ENCODE measurements at places on chromosomes 16 and 17. TPM values are rescaled to one million over a fixed set of nuclear protein-coding genes. Genes with fewer than 3 reads are reported as not detected.

CIITA gene
- not detected for total RNA-seq

SEPTIN1 gene
- not detected for total RNA-seq

EPN3 gene
- not detected for total RNA-seq

DNA sequence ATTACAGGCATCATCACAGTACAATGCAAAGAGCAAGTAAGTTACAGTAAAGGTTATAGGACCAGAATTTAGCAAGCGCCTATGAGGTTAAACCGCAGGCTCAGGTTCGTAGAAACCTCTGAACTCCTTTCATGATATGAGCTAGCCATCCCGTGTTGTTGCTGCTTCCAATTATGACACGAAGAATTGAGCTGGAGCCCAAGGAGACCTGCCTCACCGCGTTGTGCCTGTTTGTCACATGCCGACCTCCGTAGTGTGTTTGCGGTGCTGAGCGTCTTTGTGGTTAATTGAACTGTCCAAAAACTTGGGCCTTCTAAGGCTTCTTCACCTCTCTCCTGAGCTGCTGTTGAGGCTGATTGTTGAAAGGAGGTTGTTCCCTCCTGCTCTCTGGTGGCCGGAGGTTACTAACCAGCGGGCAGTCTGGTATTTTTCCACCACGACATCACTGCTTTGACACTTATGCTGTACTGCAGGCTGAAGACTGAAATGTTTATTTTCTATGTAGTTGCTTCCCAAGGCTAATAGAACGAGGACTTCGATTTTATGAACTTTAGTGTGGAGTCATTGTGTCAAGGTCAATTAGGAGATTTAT is 67.5 kb downstream of the SEC14L1 start:
- peak; percentile 74 for DNase-seq

SREBF1 gene
- 28.4 TPM for total RNA-seq

DNA sequence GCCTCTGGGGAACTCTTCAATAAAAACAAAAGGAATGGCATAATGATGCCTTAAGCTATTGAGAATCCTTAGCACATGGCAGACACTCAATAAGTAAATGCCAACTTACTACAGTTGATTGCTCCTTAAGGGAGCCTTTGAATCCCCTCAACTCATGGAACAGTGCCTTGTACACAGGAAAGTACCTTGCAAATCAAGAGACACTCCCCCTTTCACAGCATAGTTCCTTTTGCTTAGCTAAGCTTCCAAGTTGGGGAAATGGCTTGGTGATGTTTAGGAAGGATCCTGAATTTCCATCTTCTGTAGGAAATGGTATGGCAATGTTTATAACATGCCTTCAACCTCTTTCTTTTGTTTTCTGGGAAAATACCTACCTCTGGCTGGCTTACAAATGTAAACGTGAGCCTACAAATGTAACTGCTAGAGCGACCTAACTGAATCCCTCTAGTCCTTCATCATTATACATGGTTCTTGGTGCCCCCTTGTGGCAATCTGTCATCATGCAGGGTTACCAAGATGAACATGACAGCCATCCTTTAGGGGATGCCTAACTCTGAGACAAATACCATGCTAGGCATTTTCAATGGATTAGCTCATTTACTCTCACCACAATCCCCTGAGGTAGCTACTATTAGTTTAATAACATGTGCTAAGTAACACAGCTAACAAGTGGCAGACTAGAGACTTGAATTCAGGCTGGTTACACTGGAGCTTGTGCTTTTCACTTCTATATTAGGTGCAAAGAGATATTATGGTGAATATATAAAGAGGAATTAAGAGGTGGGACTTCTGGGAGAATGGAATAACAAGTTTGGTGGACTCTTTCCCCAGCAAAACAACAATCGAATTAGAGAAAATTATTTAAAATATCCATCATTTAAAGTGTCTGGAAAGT is 65.0 kb downstream of the MMD start:
- peak; percentile 71 for DNase-seq

NOXO1 gene
- total RNA-seq: under 0.01 TPM

GRCh38 chr17:60592750-60593149 is 7.2 kb upstream of the PPM1D start:
- DNase-seq: no peak

DNA sequence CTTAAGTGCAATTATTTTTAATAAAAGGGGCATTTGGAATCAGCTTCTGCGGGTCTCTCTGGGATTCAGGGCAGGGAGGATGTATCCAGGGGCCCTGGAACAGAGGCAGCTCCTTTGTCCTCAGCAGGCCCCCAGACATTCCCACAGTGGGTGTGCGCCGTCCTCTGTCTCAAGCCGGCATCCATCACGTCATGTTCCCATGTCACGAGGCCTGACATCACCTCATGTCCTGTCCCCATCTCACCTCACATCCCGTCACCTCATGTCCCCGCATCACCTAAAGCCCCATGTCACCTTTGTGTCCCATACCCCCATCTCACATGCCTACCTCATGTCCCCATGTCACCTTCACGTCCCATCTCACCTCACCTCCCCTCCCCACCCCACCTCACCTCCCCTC is 18.5 kb downstream of the GAA start:
- no peak for DNase-seq

GRCh38 chr16:17831330-17831729 is 360.6 kb upstream of the XYLT1 start:
- DNase-seq: no peak

- no peak for DNase-seq
Observed at GRCh38 chr16:75086281-75086680, 30.3 kb downstream of the LDHD start.

DNA sequence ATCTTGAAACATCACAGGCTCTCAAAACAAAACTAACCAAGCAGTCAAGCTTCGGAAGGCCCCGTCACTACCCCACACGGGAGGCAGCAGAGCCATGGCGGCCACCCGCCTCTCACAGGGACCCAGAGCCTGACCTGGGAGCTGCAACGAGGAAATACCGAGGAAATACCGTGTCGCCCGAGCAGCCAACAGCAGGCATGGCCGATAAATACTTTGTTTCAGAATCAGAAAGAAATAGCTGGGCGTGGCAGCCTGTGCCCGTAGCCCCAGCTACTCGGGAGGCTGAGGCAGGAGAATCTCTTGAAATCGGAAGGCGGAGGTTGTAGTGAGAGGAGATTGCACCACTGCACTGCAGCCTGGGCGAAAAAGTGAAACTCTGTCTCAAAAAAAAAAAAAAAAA is 6.9 kb downstream of the LMF1 start:
- no peak for DNase-seq

DNA sequence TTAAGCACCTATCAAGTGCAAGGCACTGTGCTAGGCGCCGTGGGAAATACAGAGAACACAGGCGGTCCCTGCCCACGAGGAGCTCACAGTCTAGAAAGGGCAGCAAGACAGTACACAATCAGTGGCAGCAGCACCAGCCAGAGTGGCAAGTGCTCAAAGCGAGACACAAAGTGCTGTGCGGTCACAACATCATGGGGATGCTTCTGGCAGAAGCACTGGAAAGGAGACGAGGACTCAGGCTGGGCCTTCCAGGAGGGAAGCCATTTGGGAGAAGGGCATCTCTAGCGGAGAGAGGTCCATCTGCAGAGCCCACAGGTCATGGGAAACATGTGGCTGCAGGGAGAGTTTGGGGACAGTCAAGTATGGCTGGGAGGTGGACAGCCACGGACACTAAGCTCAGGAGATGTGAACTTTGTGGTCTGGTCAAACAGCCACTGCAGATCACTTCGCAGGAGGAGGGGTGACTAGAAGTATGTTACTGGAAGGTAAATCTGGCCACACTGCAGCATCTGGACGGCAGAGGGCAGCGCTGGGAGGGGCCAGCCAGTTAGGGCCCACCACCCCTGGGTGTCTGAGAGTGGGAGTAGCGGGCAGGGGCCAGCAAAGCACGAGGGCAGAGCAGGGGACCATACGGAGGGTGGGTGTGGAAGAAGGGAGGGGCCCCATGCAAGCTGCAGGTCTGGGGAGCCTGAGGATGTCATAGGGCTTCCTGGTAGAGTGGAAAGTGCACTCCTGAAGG is 71.1 kb downstream of the N4BP1 start:
- peak; percentile 35 for DNase-seq

TBC1D28 gene
- not detected for total RNA-seq

DNA sequence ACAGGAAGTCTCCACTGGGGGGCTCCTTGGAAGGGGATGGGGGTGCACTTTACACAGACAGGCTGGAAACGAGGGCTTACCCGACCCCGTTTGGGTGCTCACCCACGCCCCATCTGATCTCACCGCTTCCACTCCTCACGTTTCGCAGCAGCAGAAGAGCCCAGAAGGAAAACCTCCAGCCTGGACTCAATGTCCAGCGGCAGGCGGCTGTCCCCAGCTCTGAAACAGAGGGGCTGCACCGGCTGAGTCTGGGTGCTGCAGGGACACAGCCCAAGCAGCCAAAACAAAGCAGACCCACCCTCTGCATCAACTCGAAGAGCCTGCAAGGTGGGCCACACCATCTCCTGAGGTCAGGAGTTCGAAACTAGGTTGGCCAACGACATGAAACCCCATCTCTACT is 3.9 kb downstream of the MEAK7 start:
- no peak for DNase-seq

GRCh38 chr16:89873109-89873971 is at the start of gene TCF25:
TSS of gene TCF25 (plus strand) at chr16:89873592. CDS start at chr16:89873668, 76 bp downstream.
- DNase-seq: peak; percentile 93

DNA sequence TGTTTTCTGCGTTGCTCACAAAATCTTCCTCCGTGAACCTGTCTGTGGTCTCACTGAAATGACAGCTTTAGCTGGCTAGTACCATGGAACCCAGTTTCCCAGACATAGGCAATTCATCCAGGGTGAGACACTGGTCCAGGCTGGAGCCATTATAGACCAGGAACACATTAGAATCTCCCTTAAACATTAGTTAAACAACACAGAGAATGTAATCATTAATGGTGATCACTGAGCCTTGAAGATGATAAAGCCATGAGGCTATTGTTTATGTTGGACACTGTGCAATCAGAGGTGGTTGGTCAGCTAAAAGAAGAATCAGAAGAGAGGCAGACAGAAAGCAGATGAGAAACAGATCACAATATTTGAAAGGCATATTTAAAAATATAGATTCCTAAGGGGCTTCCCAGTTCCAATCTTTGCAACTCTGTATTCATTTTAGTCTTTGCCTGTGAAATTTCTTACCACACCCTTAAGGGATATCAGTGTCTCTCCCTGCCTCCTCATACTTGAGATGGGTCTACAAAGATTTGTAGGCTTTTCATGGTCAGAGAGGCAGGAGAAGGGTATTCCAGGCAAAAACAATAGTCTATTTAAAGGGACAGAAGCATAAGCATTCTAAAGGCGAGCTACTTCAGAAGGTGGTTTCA is 317.9 kb downstream of the MAP2K6 start:
- no peak for DNase-seq
